DND-41 (cell line): ENCODE measurements at places on chromosomes 7 and 10.

DNA sequence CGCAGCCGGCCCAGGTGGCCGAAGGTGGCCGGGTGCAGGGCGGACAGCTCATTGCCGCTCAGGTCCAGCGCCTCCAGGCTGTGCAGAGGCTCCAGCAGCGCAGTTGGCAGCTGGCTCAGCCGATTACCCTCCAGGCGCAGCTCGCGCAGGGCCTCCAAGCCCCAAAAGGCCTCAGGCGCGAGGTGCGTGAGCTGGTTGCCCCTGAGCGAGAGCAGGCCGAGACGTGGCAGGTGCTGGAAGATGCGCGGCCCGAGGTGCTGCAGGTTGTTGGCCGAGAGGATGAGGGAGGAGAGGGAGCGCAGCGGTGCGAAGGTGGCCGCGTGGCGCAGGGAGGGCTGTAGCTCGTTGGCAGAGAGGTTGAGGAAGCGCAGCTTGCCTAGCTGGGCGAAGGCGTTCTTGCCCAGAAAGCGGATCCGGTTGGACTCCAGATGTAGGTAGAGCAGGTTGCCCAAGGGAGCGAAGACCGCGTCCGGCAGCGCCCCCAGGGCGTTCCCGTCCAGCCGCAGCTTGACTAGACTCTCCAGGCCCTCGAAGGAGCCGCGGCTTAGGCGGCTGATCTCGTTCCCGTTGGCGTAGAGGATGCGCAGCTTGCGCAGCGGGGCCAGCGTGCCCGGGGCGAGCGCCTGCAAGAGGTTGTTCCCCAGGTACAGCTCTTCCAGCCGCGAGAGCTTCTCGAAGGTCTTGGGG lies 923 bp downstream of the TRIL start:
- DNase-seq, result no peak

- no peak for DNase-seq
These were observed 140.6 kb upstream of the HPS1 start for GRCh38 chr10:98587156-98587837.

DNA sequence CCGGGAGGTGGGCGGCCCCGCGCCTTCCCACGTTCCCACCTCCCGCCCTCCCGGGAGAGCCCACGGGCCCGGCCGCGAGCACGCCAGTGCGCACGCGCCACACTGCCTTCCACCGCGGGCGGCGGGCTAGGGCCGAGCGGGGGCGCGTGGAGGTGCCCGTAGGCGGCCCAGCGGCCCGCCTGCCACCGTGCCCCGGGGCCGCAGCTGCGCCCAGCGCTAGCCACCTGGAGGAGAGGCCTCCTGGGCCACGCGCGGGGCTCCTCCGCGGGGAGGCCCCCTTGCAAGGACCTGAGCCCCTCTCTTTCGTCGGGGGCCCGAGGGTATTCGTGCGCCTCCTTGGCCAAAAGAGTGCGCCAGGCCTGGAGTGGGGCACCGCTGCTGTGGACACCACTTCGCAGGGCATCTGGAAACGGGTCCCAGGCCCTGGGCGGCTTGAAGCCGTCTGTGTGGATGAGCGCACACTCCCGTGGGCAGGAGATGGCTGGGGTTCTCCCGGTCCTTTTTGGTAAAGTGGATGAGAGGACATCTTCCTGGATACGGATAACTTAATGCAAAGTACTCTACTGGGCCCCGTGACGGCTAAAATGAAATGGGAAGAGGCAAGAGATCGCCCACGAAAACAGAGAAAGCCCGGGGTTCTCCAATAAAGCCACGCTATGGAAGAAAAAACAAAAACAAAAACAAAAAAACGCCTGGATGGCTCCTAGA lies 9.0 kb upstream of the EBF3 start:
- no peak for DNase-seq

DNA sequence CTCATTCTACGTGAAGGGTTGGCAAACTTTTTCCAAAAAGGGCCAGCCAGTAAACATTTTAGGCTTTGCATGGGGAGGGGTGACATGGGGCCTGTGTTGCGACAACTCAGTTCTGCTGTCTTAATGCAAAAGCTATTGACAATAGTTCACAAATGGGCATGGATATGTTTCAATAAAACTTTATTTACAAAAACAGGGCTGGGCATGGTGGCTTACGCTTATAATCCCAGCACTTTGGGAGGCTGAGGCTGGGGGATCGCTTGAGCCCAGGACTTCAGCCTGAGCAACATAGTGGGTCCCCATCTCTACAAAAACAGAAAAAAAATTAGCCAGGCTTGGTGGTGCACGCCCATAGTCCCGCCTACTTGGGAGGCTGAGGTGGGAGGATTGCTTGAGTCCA lies 141.1 kb downstream of the SVIL start:
- DNase-seq, result no peak

GRCh38 chr7:20749906-20750305 lies 36.8 kb downstream of the SP8 start:
- no peak for DNase-seq

DNA sequence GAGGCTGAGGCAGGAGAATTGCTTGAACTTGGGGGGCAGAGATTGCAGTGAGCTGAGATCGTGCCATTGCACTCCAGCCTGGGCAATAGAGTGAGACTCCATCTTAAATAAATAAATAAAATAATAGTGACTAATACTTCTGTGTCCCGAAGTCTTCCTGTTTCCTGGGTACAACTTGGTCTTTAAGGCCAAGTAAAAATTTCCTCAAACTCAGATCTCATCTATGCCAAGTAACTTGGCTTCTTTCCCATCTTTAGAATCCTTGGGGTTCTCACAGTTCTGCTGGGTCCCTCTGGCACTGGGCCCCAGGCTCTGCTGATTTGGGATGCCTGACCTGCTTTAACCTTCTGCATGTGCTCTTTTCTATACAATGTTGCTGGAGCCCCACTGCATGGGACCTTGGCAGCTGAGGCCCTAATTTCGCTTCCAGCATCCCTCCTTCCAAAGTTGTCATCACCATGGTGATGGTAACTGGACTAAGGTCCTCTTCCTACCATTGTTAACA lies 22.7 kb upstream of the AKR1B10 start:
- DNase-seq, result no peak

DNA sequence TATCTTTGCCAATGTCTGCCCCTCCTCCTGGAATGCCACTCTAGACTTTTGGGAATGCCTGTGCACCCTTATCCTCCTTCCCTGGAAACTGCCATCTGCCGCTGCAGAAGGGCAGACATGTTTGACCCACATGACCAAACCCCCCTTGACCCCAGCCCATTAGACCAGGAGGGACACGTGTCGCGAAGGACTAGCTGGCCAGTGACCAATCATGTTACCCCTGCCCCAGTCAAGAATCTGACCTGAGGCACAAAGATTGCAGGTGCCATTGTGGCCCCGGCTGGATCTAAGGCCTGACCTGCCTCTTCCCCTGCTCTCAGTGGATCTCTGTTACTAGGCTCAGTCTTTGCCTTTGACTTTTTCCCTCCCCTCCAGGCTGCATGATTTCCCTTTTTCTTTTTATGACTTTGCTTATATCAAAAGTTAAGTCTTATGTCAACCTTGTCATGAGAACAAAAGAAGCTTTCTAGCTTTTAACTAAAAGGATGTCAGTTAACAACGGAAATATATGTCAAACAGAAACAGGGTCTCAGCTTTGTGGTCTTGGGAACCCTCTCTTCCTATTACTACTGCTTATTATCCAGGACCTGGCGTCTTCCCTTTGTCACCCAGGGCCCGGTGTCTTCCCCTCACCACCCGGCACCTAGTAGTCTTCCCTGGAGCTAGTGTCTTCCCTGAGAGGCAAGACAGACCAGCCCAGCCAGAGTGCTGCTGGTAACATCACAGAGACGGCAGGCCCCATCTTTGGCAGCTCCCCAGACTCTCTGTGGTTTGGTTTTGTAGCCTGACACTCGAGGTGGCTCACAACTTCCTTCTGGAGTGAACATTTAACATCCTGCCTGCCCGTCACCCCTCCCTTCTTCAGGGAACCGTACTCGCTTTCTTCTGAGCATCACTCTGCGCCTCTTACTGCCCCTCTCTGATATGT lies 24.4 kb upstream of the PPIF start:
- peak; percentile 95 for DNase-seq

DNA sequence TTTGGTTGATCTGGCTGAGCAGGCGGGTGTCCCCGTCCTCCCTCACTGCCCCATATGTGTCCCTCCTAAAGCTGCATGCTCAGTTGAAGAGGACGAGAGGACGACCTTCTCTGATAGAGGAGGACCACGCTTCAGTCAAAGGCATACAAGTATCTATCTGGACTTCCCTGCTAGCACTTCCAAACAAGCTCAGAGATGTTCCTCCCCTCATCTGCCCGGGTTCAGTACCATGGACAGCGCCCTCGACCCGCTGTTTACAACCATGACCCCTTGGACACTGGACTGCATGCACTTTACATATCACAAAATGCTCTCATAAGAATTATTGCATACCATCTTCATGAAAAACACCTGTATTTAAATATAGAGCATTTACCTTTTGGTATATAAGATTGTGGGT lies 26.9 kb upstream of the TRIM56 start:
- peak; percentile 58 for DNase-seq

DNA sequence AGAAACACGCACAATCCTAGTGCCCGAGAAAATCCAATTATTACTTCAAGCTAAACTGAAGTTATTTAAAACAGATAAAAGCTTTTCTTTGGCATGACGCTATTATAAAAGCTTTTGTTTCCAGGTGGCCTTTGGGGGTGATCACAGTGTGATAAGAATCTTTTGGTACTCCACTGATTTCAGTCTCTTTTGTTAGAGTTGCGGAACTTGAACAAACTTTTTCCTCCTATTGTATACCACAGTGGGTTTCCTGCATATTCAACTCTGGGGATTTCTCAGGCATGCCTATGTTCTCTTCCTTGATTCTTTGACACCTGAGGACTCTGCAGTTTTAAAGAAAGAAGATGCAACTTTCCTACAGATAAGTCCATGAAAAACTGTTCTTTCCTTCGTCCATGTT lies 99.7 kb upstream of the PITRM1 start:
- DNase-seq, result no peak

GRCh38 chr7:24337180-24337579 lies 53.2 kb downstream of the NPY start:
- no peak for DNase-seq

DNA sequence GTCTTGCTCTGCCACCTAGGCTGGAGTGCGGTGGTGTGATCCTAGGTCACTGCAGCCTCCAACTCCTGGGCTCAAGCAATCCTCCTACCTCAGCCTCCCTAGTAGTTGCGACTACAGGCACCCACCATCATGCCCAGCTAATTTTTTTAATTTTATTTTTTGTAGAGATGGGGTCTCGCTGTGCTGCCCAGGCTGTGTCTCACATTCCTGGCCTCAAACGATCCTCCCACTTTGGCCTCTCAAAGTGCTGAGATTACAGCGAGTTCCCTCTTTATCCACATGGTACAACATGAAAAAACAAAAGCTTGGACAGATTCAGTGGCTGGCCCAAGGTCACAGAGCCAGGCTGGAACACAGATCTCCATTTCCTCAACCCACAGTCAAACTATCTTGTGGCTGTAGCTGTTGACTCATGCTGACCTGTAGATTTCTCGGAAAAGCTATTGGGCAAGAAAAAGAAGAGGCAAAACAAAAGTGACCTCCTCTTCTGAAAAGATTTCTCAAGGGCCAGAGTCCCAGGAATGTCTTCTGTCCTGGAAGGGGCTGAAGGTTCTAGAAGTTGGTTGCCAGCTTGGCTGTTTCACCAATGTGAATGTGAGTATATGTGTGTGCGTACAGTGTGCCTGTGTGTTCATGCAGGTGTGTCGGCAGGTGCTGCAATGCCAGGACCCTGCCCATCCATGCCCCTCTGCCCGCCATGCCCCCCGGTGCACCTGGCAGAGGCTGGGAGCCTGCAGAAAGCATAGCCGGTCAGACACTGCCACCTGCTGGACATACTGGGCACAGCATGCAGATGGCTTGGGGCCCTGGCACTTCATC lies 28.4 kb downstream of the TMEM130 start:
- peak; percentile 69 for DNase-seq

DNA sequence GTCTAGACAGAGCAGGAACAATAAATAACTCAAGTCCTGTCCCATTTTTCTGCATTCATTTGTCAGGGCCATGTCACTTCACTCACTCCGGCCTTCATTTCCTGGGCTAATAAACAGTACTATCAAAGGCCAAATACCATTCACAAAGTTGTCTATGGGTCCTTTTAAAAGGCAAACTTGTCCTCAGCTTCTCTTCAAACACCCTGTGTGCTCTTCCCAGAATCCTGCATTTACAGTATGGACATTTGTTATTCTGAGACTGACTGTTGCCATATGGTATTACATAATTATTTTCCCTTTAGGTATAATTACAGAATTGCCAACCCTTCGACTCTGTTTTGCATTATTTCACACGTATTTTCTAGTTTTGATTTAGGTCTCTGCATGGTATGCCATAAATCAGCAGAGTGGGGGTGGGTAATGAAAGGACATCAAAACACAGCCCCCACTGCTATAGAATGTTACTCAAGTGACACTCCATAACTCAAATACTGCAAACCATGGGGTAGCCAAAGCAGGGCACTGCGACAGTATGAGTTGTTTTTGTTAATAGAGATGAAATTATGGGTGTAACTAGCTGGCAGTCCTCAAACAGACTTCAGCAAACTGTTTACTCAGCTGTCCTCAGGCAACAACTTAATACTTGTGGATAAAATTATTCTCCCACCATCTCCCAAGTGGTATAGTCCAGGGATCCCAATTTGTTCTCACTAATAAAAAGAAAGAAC lies 183.7 kb downstream of the TRIL start:
- no peak for DNase-seq

GRCh38 chr10:4144817-4145216 lies 359.8 kb upstream of the KLF6 start:
- DNase-seq, result no peak

GRCh38 chr7:91814189-91814588 lies 66.3 kb downstream of the MTERF1 start:
- no peak for DNase-seq

DNA sequence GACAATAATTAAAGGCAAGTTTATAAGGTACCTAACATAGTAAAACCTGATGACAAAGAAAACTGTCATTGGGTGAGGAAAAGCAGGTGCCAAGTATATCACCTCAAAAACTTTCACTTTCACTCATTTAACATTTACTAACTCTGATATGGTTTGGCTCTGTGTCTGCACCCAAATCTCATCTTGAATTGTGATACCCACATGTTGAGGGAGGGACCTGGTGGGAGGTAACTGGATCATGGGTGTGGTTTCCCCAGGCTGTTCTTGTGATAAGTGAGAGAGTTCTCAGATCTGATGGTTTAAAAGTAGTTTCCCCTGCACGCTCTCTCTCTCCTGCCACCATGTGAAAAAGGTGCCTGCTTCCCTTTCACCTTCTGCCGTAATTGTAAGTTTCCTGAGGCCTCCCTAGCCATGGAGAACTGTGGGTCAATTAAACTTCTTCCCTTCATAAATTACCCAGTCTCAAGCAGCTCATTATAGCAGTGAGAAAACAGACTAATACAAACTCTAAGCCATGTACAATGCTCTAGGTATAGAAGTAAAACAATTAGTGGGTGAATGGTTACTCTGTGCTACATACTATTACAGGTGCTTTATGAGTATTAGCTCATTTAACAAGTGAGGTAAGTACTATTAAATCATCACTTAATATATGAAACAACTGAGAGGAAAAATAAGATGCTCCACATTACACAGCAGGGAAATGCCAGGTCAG lies 199.0 kb downstream of the CHCHD3 start:
- no peak for DNase-seq

- peak; percentile 73 for DNase-seq
These were observed 169.5 kb upstream of the SVIL start for GRCh38 chr10:29804025-29804852.

- DNase-seq, result no peak
These were observed 258.0 kb downstream of the TNS3 start for GRCh38 chr7:47323904-47324303.

GRCh38 chr10:110841767-110842267 lies 29.9 kb upstream of the PDCD4 start:
- no peak for DNase-seq
